Bladder microvascular endothelial cell (primary cell): ENCODE measurements at places on chromosomes 4 and X. TPM values are rescaled to one million over a fixed set of nuclear protein-coding genes. Genes with fewer than 3 reads are reported as not detected.

GLRA3 gene
- total RNA-seq, result not detected in 2 replicates

GRPR gene
- total RNA-seq, result under 0.01 and 0.13 TPM in 2 replicates

ANXA3 gene
- 168 and 189 TPM in 2 replicates for total RNA-seq

MAGEA11 gene
- total RNA-seq, result not detected in 2 replicates
